ENCODE measurements at places on chromosomes 7 and 10. TPM values are rescaled to one million over a fixed set of nuclear protein-coding genes. Genes with fewer than 3 reads are reported as not detected.

Gene DDC
- 0.32 TPM for total RNA-seq

Gene TMEM184A
- total RNA-seq = 0.23 TPM

Gene AQP1
- total RNA-seq = not detected

Gene UBE2D4
- total RNA-seq = 12.6 TPM

All from activated T-helper 2 cell treated with anti-CD3 and anti-CD28 coated beads, Interferon-gamma antibody, Interleukin-2, Interleukin-4, amounts not matched to agents 10 μg/mL and 5 μg/mL and 100 μg/mL, durations not matched to agents 14 hours and 24 hours and 36 hours (primary cell).